ENCODE measurements at places on chromosomes 2 and 18.

DNA sequence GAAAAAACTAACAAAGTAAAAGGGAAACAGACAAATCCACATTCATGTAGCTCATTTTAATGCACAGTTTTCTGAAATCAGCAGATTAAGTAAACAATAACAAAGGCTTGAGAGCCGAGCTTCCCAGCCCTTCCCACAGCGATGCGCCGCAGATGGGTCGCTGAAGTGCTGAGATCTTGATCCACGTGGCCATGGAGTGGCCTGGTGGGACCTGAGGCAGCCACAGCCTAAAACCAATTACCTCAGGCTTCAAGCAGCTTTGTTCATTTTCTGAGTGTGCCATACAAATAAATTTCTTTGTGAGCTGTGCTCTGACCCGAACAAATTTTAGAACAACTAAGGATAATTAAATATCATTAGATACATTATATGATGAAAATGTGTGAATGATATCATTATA is 25.6 kb upstream of the CYRIA start:
- DNase-seq: no peak

DNA sequence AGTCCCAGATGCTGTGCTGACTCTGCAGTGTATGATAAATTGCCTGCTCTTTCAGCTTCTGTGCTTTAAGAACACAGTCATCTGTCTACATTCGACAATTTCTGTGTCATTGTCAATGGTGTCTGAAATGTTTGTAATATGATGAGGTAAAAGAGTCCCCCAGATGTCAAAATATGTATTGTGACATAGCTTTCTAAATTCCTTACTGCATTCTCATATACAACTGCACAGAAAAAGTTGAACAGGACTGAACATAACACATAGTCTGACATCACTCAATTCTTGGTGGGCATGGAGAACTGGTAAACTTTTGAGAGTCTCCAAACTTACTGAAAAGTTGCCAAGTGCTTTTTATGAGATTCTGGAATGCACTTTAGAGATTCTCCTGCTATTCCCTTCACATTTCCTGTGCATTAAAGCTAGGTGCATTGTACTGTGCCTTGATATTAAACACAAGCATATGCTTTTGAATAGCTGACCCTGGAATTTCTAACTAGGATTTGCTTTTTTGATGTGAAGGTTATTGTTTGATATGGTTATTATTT is 48.1 kb upstream of the ARHGAP28 start:
- no peak for DNase-seq

DNA sequence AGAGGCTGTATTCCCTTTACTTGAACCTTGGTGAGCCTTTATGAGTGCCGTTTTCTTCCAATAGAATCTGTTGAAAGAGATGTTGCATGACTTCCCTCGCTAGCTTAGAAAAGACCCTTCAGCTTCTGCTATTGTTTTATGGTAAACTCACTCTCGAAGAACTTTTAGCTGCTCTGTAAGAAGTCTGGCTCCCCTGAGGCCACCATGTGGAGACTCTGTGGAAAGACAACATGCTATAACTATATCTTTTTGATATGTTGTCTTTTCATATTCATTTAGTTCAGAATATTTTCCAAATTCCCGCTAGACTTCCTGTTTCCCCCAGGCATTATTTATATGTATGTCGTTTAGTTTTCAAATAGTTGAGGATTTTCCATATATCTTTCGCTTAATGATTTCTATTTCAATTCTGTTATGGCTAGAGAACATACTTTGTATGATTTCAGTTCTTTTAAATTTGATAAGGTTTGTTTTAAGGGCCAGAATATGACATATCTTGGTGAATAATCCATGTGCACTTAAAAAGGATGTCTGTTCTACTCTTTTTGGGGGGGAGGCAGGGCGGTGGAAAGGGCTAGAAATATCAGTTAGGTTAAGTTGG is 64.1 kb downstream of the PTPN4 start:
- peak; percentile 32 for DNase-seq

- DNase-seq: no peak
Measured at GRCh38 chr2:29657674-29658073, 263.7 kb downstream of the ALK start.

DNA sequence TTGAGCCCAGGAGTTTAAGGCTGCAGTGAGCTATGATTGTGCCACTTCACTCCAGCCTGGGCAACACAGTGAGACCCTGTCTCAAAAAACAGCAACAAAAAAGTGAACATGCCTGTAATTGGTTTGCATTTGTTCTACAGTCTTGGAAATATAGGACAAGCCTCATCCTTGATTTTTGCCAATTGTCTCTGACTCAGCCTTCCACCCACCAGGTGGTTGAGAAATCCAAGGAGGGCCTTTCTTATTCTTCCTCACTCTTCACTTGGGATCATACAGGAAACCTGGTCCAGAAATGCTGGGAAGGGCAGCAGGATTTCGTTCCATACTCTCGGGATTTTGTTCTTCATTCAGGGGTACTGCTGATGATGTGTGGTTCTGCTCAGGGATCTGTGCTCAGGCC is 94.6 kb downstream of the CDC42EP3 start:
- no peak for DNase-seq

GRCh38 chr2:195697681-195698220 is 40.7 kb downstream of the SLC39A10 start:
- DNase-seq: no peak

- DNase-seq: no peak
Measured at GRCh38 chr2:193847130-193847529, 1652.4 kb upstream of the TMEFF2 start.

DNA sequence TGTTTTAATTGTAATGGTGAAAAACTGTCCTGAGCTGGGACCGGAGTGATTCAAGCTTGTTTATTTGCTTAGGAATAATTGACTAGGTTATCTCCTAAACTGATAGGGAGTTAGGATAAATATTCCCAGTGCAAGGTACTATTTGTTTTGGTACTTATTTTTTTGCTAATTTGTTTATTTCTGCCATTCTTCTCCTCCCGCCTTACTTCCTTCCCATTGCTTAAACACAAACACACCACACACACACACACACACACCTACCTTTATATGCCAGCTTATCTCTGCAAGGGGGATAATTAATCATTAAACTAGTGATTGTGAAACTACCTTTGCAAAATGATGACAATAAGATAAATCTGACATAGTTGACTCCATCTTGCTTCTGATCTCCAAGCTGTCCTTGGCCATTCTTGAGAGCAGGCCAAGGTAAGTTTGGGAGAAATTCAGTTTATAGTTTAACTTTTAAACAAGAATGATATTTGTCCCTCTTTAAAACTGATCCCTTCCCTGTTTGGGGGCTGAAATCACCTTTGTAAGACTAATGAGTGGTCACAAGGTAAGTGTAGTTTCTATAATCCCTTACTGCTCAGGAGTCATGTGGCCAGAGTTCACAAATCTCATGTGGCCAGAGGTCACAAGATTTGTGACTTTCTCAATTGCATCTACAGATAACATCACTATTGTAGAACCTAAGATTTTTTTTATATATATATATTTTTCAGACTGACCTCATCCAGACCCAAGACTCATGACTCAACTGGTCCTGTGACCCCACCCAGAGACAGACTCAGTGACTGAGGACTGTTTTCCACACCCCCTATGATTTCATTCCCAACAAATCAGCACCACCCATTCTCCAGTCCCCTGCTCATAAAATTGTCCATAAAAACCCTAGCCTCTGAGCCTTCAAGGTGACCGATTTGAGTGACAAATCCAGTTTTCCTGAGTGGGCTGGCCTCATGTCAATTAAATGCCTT is 83.1 kb upstream of the LRRTM4 start:
- DNase-seq: no peak

- no peak for DNase-seq
Measured at GRCh38 chr2:230124757-230125431, 56.2 kb upstream of the SLC16A14 start.

DNA sequence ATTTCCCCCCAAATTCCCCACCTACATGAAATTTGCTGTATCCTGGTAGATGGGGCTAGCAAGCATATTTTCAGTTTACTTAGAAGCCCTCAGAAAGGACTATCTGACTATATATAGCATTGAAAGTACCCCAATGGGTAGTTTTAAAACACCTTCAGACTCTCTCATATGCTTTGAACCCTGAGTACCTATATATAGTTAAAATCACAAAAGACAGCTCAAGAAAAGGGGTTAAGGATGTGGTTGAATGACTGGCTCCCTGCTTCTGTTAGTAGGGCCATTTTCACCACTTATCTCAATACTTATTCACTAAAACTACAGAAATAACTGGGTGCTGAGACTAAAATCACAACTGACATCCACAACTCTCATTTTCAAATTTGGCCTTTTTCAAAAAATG is 18.5 kb downstream of the WDPCP start:
- no peak for DNase-seq

- no peak for DNase-seq
Measured at GRCh38 chr2:164843346-164843911, 1.8 kb upstream of the COBLL1 start.

- DNase-seq: no peak
Measured at GRCh38 chr18:58387716-58388115, 241.2 kb downstream of the ALPK2 start.

GRCh38 chr2:197591339-197592072 is 75.6 kb downstream of the MOB4 start:
- no peak for DNase-seq

DNA sequence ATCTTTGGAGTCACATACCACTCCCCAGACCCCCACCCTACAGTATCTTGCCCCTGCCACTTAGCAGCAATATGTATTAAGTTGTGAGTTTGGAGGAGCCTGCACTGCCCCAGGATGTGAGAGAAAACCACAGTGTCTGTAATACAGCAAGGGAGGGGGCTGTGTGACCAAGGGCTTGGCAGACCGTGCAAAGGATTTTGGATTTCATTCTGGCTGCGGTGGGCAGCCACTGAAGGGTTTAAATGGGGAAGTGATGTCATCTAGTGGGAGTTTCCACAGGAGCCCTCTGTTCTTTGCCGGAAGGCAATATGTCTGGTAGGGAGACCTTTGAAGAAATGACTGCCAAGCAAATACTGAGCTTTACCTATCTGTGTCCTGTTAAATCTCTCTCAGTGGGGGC is 202.4 kb downstream of the FHOD3 start:
- DNase-seq: no peak

DNA sequence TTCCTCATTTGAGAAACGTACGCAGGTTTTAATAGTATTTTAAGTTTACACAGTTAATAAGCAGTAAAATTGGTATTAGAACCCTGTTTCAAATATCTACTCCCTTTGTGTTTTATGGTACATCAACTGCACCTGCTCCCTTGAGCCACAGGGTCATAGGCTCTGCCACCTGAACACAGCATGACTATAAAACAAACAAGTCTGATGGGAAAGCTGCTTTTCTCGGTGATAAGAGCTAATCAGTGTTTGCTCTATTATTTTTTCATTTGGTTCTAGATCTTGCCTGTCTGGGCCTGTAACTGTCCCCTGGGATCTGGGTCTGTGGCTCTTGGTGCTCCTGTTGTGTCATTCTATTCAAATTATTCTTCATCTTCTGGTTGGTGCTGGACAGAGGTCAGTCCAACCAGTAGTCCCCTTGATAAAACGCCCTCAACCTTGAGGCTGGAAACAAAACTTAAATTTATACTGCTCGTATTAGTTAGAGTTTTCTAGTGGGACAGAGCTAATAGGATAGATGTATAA is 314.8 kb upstream of the LRP1B start:
- DNase-seq: no peak

- DNase-seq: no peak
Measured at GRCh38 chr18:3596637-3597384, 146.8 kb downstream of the TGIF1 start.

GRCh38 chr2:62036761-62037250 is 131.3 kb downstream of the COMMD1 start:
- DNase-seq: no peak

DNA sequence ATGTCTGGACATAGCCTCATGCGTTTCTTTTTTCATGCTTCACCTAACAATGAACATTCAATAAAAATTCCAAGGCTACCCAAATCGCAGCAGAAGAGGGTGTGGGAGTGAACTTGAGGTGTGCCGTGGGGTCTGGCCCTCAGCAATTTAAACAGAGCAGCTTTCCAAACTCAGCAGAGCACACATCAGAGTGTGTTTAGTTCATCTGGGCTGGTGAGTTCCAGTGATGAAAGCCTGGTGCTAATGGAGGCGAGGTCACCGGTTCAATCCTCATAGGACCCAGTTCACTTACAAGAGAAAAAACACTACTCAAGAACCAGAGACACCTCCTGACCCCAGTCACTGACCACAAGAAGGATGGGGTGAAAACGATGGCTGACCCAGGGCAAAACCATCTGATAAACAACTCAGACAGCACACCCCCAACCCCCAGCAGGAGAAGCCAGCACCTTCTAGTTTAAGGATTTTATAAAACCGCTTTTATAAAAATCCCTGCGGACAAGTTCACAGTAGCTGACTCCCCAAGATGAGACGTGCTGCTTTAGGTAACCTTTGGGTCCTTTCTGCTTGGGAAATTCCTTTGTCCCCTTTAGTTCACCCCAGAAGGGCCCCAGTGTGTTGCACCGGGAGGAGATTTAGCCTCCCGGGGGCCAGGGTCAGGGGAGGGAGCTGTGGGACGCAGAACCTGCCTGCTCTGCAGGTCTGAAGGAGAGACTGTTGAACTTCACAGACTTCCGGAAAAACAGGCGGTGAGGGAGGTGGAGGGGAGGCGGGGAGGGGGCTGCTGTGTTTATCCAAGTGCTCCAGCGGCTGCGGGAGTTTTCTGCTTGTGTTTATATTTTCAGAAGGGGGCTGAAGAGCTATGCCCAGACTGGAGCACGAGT is 152.7 kb upstream of the SOX11 start:
- DNase-seq: peak; percentile 50

- no peak for DNase-seq
Measured at GRCh38 chr18:7637269-7637668, 70.2 kb downstream of the PTPRM start.

GRCh38 chr2:72097276-72097675 is 50.4 kb downstream of the CYP26B1 start:
- no peak for DNase-seq

- DNase-seq: peak; percentile 29
Measured at GRCh38 chr2:45300026-45300750, 290.9 kb upstream of the SIX2 start.

DNA sequence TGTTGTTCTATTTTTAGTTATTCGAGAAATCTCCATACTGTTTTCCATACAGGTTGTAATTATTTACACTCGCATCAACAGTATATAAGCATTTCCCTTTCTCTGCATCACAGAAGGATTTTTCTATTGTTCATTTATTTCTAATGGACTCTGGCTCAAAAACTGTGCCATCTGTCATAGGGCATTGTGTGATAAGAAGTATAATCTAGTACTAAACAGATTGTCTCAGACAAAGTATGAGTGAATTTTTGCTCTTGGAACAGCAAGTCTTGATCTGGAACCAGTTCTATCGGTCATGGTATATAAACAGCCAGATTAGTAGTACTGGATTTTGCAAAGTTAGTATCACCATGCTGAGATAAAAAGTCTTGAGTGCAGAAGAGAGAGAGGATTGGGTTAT is 145.8 kb downstream of the KIAA1328 start:
- no peak for DNase-seq

DNA sequence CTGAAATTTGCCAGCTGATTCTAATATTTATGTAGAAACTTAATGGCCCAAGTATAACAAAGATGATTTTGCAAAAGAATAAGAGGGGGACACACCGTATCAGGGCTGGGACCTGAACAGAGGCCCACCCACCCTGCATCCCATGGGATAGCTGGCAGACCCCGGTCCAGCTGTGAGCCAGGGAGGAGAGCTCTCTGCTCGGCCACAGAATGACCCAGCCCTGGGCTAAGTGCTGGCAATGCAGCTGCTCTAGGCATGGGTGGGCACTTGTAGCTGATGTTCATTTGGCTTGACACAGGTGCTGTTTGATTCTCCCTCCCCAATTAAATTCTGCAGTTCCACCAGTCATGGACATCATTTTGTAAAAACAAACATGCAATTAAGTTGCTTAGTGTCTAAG is 522.8 kb upstream of the RAB6C start:
- DNase-seq: no peak

- DNase-seq: no peak
Measured at GRCh38 chr18:41553716-41554115, 401.3 kb upstream of the PIK3C3 start.
